ENCODE measurements at places on chromosomes 5 and 9. TPM values are rescaled to one million over a fixed set of nuclear protein-coding genes. Genes with fewer than 3 reads are reported as not detected.

DNA sequence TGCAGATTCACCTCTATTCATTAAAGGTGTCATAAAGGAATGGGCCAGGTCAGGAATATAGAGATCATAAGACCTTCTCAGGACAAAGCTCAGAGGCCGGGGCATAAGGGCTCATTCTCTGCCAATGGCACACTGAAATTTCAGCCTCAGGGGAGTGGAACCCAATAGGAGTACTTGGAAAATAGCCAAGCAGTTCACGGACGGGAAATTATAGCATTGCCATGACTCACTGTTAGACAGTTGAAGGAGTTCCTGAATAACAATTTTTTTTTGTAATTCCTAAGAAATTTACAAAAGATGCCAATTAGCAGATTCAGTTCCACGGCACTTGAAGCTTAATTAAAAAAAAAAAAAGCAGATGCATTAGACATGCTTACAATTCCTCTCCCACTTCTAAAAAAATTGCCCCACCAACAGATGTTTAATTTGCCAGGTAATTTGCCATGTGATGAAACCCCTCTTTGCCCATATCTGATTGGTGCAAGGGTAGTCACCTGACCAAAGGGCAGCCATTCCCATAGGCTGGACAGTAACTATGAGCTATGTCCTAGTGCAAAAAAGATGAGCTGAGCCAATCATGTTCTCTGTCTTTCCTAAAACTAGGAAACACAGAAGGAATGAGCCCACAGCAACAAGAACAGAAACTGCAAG is 58.6 kb downstream of the PTCD2 start:
- no peak for DNase-seq

SIGMAR1 gene
- total RNA-seq, result 25.9 TPM

DNA sequence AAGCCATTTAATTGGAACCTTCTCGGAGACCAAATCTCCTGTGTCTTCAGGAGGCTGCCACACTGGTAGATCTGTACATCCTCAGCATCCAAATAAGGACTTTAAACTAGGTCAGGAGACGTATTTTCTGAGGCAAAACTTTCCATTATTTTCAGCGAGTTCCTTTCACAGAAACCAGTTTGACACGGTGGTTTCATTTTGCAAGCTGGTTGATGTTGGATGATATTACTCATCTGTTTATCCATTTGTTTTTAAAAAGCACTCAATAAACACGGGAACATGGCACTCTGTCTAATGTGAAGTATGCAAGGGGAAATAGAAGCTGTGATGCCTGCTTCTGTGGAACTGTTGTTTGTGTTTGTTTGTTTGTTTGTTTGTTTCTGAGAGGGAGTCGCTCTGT is 199.6 kb downstream of the ERCC6L2 start:
- no peak for DNase-seq

HRH2 gene
- 0.41 TPM for total RNA-seq

DNA sequence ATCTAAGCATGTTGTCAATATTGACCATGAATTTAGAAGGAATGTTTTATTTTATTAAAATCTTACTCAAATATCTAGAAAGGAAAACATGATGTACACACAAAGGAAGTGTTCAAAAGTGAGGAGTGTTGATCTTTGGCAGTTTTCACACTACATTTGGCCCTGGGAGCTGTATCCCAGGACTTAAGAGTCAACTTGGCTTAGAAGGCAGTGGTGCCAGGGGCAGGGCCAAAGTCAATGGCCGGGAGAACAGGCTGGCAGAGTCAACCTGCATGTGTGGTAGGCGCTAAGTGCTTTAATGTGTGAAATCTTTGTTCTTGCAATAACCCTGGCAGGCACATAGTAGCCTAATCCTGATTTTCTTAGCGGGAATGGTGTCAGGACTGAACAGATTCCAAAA is 228.4 kb downstream of the TENT4A start:
- DNase-seq, result no peak

DNA sequence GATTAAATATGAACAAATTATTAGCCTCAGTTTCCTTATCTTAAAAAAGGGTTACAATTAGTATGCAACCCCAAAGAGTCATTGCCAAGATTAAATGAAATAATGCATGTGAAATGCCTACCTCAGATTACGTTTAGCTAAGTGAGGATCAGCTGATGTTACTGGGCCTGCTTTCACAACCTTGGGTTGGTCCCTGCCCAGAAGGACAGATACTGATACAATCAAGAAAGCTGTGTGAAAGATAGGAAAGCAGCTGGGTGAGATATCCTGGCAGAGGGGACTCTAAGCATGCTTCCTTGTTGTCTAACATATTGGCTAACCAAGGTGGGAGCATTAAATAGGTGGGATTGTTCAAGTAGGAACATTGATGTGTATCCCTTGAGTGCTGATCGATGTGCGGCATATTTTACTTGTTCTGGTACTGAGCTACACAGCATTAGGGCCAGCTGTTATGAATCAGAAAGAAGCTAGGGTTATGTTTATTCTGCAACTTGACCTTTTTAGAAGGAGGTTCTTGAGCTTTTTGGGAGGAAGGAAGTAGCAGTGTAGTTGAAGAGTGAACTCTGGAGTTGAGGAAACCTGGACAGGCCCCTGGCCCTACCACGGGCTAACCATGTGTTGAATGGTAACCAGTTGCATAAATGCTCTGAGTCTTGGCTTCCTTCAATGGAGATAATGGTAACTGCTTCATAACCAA is 28.9 kb downstream of the SNX24 start:
- DNase-seq, result no peak

LCN9 gene
- not detected for total RNA-seq

DNA sequence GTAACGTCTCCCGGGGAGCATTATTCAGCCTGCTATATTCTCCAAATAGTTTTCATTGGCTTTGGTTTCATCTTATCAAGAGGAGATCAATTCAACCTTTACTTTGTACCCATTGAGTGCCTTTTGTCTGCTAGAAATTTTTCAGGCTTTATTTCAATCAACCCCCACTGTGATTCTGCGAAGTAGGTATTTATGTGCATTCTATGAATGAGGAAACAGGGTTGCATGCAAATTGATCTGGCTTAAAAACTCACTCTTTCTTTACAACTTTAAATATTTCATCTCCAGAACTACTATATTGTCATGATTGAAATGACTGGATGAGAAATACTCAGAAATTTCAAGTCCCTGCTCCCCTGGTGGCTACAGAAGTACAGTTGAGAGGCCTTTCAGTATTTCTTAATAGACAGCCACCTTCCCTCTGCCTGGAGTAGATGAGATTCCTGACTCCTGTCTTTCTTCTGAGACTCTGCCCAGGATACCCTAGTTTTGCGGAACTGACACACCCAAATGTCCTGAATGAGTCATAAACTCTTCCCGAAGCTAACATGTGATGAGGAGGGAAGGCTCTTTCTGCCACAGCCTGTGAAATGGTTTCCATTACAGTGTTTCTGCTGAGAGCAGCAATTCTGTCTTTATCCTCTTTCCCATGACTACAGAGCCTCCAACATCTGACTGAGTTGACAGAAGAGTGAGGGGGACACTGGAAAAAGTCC is 52.6 kb upstream of the TNC start:
- no peak for DNase-seq

- DNase-seq, result no peak
These were observed 541.0 kb downstream of the DTWD2 start for GRCh38 chr5:118447350-118447749.

- DNase-seq, result no peak
These were observed 212.0 kb downstream of the BRINP1 start for GRCh38 chr9:119157196-119157595.

GRCh38 chr5:9626955-9627354 is 3.2 kb downstream of the TAS2R1 start:
- DNase-seq, result no peak
